Activated CD4-positive, alpha-beta T cell treated with anti-CD3 and anti-CD28 coated beads for 24 hours (primary cell): ENCODE measurements at places on chromosomes 6 and 20.

- no peak for DNase-seq
Measured at GRCh38 chr20:3660262-3661059, 2.7 kb downstream of the GFRA4 start.

GRCh38 chr6:144344646-144345045 is 59.5 kb downstream of the UTRN start:
- no peak for DNase-seq

DNA sequence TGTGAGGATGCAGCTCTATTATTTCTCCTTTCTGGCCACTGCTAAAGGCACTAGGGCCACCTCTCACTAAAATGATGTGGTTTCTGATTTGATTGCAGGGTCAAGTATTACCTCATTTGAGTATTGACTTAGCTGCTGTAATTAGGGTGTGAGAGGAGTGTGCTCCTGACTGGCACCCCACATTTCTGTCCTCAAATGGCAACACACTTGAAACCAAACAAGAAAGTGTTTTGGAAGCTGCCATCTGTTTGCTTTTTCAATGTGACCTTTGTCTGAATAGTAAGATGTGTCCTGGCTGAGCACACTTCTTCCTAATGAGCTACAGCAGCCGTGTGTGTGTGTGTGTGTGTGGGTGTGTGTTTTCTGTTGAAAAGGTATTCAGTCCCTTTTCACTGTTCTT is 62.8 kb upstream of the SCP2D1 start:
- no peak for DNase-seq

DNA sequence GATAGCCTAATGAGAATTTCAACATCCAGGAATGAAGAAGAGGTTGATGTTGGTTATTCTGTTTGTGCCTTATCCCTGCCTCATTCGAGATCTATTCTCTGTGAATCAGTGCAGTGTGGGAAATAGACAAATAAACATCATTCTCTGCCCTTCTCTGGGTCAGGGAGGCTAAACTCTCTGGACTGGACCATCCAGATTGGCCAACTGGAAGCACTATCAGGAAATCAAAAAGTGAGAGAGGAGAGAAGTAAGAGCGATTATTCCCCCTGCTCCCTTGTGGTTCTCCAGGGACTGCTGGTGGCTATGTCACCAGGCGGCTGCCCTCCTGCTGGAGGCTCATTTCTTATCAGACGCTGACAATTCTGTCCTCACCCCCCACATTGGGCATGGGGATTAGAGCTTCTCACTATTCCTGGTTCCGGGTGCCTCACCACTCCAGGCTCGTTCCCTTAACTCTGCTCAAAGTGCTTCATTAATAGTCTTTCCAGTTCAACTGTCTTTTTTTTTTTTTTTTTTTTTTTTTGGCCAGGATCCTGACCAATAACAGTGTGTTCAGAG is 201.7 kb upstream of the RREB1 start:
- DNase-seq, result no peak

GRCh38 chr6:42960243-42961019 is at the start of gene GNMT:
Gene GNMT, plus strand, starts transcription at chr6:42960754. Its CDS starts 14 bp downstream, at chr6:42960768.
- no peak for DNase-seq

GRCh38 chr6:101516578-101516977 is 123.1 kb downstream of the GRIK2 start:
- DNase-seq, result no peak

GRCh38 chr6:124495665-124496190 is 466.5 kb upstream of the RNF217 start:
- DNase-seq, result no peak

GRCh38 chr6:87721311-87721710 is 19.3 kb upstream of the AKIRIN2 start:
- DNase-seq, result no peak

GRCh38 chr20:51385646-51386530 is 156.6 kb downstream of the NFATC2 start:
- DNase-seq, result no peak
